ENCODE measurements at places on chromosomes 5 and 9.

DNA sequence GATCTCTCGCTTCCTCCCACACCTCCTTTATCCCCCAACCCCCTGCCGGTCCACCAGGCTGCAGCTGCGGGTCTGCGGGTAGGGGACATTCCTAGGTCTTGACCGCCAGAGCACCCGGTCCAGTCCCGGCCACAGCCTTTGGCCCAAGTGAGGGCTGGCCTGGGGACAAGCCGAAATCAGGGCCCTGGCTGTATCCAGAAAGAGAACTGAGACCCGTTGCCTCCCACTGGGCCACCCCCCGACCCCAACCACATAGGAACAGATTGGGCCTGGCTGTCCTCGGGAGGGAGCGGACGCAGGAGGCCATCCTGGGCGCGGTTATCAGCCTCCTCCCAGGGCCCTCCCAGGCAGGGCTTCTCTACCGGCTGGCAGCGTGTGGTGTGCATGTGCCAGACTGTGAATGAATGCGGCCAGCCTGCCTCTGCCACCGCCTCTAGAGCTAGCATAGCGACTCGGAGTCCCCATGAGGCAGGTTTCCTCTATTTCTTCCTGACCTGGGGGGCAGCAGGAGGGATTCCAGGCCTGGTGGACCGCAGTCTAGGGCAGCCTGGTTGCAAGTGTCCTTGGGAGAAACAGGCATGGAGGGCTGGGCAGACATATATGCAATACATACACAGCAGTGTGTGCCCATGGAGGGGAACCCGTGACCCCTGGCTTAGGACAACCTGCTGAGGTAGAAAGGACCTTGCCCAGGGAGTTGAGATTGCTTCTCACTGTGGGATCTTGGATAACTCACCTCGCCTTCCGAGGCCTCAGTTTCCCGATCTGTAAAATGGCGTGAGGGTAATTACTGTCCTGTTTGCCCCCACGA is 1.2 kb downstream of the N4BP3 start:
- no peak for DNase-seq

- no peak for DNase-seq
These were observed 47.9 kb upstream of the SEMA6A start for GRCh38 chr5:116622375-116623050.

DNA sequence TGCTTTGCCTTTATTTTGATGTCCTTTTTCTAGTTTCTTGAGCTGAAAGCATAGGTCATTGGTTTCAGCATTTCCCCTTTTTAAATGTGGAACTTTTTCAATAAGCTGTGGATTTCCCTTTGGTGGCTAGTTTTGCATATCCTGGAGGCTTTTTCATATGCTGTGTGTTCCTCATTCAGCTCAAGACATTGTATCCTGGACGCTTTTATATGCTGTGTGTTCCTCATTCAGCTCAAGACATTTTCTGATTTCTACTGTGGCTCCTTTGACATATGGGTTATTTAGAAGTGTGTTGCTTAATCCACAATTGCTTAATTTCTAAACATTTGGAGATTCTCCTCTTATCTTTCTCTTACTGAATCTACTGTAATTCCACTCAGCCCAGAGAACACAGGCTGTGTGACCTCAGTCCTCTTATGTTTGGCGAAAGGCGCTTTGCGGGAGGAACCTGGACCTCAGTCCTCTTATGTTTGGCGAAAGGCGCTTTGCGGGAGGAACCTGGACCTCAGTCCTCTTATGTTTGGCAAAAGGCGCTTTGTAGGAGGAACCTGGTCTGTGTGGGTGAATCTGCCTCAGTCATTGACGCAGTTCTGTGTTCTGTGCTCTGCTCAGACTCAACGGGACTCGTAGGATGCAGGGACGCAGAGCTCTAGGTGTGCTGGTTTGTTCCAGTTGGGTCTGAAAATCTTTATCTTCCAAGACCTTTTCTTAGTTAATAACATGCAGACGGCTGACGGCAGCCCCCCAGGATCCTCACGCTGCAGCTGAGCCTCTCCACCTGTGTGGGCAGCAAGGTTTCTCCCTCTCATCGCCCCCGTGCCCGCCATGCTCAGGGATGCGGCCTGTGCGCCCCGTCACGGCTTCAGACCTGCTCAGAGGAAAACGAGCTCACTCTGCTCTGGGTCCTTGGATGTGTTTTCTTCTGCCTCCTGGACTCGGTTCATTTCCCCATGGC is 6.0 kb upstream of the SLC9A3 start:
- no peak for DNase-seq

GRCh38 chr5:32990593-32991420 is 279.7 kb downstream of the NPR3 start:
- DNase-seq: no peak

GRCh38 chr9:38038307-38039089 is 30.5 kb downstream of the SHB start:
- no peak for DNase-seq

DNA sequence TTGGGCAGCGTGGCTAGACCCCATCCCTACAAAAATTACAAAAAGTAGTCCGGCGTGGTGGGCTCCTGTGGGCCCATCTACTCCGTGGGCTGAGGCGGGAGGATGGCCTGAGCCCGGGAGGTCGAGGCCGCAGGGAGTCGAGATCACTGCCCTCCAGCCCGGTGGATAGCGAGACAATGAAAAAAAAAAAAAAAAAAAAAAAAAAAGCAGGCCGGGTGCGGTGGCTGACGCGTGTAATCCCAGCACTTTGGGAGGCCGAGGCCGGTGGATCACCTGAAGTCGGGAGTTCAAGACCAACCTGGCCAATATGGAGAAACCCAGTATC is 110.5 kb upstream of the LPCAT1 start:
- no peak for DNase-seq

DNA sequence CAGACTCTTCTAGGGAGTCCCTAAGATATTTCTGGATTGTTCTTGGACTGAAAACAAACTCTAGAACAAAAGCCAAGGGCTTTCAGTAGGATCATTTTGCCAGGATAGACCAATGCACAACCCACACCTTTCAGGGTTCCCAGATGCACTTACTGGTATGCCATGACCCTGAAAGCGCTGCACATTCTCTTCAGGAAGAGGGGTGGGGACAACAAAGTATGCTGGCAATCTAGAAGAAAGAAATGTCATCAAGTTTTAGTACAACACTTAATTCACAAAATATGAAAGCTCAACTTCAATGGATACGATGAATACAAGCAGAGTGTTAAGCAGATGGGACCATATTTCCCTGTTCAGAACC is 57.2 kb downstream of the MTMR12 start:
- no peak for DNase-seq

- DNase-seq: no peak
These were observed 147.2 kb downstream of the ISOC1 start for GRCh38 chr5:129241755-129242154.

DNA sequence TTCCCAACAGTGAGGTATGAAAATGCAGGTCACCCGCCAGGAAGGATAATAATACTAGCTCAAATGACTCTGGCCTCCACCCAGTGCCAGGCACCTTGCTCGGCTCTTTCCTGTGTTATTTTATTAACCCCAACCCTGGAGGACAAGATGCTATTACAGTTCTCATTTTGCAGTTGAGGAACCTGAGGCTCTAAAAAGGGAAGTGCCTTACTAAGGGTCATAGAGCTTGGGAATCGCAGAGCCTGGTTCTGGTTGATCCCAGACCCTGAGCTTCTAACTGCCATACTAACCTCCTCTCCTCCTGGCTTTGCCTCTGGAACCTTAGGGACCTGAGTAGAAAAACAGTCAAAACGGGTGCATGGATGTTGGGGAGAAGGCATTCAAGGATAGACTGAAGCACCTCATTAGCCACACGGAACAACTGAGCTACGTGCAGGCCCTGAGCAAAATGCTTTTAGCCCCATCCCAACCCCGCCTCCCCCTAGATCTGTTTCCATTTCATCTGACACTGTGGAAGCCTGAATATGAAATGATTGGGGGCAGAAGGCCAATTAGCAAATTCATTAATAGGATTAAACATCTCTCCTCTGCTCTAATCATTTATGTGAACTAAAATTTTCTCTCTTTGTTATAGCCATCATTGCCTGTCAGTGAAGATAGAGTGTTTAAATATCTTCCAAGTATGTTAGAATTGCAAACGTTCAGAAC is 7.9 kb downstream of the KCNIP1 start:
- no peak for DNase-seq

DNA sequence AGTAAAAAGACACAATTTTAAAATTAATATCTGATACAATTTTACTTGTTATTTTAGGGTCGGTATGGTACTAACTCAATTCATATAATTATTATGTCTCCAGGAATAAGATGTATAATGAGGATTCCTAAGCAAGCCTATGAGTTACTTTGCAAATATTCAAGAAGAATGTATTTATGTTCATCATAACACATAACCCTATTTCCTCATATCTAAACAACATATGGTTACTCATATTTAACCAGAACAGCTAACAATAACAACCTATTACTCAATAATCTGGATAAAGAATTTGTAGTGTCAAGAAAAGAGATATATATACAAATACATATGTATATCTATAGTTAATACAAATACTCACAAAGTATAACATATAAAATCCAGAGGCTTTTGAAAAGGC is 285.9 kb downstream of the ARL15 start:
- DNase-seq: no peak

- no peak for DNase-seq
These were observed 190.6 kb upstream of the GRIA1 start for GRCh38 chr5:153299891-153300290.

GRCh38 chr9:69918322-69918721 is 97.7 kb downstream of the CFAP95 start:
- DNase-seq: no peak

- no peak for DNase-seq
These were observed 14.1 kb upstream of the OR2S2 start for GRCh38 chr9:35972093-35972492.

- no peak for DNase-seq
These were observed 23.2 kb upstream of the STXBP1 start for GRCh38 chr9:127588740-127589506.

DNA sequence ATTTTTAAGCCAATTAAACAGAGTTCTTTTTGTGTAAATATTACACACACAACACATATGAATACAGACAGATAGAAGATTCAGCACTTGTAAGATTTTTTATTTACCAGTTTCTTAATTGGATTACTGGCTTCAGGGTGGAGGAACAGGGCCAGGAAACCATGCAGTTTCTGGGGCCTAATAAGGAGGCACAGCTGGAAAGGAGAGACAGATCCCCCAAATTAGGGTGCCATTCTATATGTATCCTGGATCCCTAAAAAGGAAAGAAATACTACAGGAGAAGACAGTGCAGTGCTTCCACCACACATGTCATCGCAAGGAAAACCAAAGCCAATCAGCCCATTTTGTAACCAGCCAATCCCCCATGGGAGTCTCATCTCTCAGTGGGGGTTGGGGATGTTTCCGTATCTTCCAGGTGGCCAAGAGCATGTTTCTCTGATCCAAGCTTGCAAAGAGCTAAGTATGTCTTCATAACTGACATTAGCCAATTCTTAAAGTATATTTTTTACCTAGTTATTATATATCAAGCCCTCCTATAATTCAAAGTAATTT is 15.8 kb upstream of the ABO start:
- no peak for DNase-seq

GRCh38 chr5:1755321-1755949 is 44.2 kb downstream of the MRPL36 start:
- DNase-seq: no peak

- DNase-seq: no peak
These were observed 36.9 kb downstream of the FEM1C start for GRCh38 chr5:115507681-115508080.

- DNase-seq: no peak
These were observed 910.0 kb upstream of the WWC1 start for GRCh38 chr5:167381457-167381856.

GRCh38 chr9:34451135-34451534 is 7.2 kb downstream of the FAM219A start:
- no peak for DNase-seq

GRCh38 chr9:127554966-127555839 is 56.9 kb upstream of the STXBP1 start:
- no peak for DNase-seq

DNA sequence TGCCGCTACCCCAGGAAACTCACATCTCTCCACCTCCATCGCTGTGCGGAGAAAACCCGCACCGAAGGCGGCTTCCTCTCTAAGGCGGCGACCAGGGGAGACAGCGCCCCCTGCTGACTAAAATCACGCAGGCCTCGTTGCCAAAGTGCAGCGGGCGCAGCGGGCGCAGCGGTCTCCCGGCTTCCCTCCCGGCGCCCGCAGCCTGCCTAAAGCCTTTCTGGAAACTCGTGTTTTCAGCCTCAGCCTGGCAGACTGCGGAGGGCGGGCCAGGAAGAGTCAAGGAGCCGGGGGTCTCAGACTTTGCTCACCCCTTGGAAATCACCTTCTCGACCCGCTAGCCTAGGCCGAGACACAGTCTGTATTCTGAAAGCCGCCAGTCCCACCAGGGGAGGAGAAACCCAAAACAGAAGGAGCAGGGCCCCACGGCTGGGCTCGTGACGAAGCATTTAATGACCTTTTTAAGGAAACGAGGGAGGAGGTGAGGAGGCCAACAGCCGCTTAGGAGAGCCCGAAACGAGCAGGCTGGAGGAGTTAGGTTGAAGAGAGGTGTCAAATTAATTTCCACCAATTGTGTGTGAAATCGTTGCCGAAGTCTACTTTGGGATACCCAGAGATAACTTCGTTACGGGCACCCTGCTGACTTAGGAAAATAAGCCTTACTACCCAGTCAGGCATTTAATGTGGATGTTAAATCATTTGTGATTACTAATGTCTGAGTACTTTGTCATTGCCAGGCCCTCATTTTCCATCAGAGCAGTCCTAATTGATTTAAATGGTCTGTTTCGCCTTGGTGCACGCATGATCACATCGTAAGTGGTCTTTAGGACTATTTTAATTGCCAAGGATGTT is 7.3 kb upstream of the FOXB2 start:
- DNase-seq: peak; percentile 15

- no peak for DNase-seq
These were observed 46.4 kb upstream of the EDIL3 start for GRCh38 chr5:84430863-84431663.

DNA sequence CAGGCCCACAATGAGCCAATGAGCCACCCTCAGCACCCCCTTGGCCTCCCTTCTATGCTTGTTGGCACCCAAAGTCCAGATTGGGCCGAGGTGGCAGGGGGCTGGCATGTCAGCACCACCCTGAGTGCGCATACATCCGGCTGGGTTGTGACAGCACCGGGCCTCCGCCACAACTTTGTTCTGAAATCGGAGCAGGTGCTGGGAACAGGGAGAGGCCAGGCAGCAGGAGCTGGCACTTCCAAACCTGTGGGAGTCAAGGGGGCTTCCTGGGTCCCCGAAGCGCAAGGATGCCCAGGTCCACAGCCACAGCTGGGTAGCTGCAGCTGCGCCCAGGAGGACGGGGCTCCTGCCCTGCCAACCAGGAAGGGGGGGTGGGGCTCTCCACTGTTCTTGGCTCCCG is 1911.9 kb upstream of the WWC1 start:
- DNase-seq: no peak

GRCh38 chr5:67380431-67380830 is 183.8 kb upstream of the CD180 start:
- no peak for DNase-seq

All from thymus (tissue), 14 donors.